ENCODE measurements at places on chromosomes 6 and 20. TPM values are rescaled to one million over a fixed set of nuclear protein-coding genes. Genes with fewer than 3 reads are reported as not detected.

BTN1A1 gene
- not detected for total RNA-seq

BPIFB6 gene
- total RNA-seq = not detected

SLC22A1 gene
- total RNA-seq = 1.4 TPM

FAM83B gene
- not detected for total RNA-seq

ZC2HC1B gene
- not detected for total RNA-seq

ULBP1 gene
- total RNA-seq = 0.09 TPM

GNAS-AS1 gene
- total RNA-seq = 0.89 TPM

SLC24A3 gene
- total RNA-seq = 6.5 TPM

ALDH5A1 gene
- total RNA-seq = 0.69 TPM

PNISR gene
- 70.1 TPM for total RNA-seq

PEX6 gene
- total RNA-seq = 65.6 TPM

Data from smooth muscle cell of the umbilical artery (primary cell).